ENCODE measurements at places on chromosomes 3 and 15. TPM values are rescaled to one million over a fixed set of nuclear protein-coding genes. Genes with fewer than 3 reads are reported as not detected.

DNA sequence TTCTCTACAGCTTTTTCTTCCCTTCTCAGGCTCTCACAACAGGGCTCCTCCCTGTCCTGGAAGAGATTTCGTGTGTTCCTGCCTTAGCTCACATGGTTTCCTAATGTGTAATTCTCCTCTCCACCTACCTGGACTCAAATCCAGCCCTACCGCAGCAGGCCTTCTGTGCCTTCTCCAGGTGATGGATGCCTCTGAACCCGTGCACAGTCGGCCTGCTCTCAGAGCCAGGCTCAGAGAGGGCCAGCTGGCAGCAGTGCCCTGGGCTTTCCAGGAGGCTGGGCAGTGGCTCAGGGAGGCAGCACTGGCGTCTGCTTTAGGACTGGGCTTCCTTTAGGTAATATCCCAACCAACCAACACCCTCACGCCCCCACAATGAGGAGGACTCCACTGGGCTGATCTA lies 123.2 kb upstream of the TMC3 start:
- no peaks in the 10 kb centered on the region for H3K36me3 ChIP-seq
- no peaks in the 10 kb centered on the region for H3K27me3 ChIP-seq
- no peak for DNase-seq
- no peak overlapping the region for H3K27ac ChIP-seq

- no peaks in the 10 kb centered on the region for H3K27me3 ChIP-seq
- H3K36me3 ChIP-seq, result no peaks in the 10 kb centered on the region
- no peak for DNase-seq
- peaks cover 6% of the 10 kb centered on the region for H3K4me1 ChIP-seq
- no peak overlapping the region for H3K27ac ChIP-seq
- no peak overlapping the region for H3K4me3 ChIP-seq
Observed at GRCh38 chr3:171339598-171339997, 120.6 kb downstream of the TNIK start.

- no peaks in the 10 kb centered on the region for H3K36me3 ChIP-seq
- H3K27me3 ChIP-seq, result no peaks in the 10 kb centered on the region
- H3K27ac ChIP-seq, result no peak overlapping the region
- no peak overlapping the region for H3K4me3 ChIP-seq
- no peak for DNase-seq
Observed at GRCh38 chr3:22115581-22115980, 364.6 kb upstream of the ZNF385D start.

GRCh38 chr3:12178091-12178820 lies 19.5 kb upstream of the TIMP4 start:
- no peak overlapping the region for H3K4me3 ChIP-seq
- H3K27me3 ChIP-seq, result no peaks in the 10 kb centered on the region
- H3K27ac ChIP-seq, result no peak overlapping the region
- peaks cover 6% of the 10 kb centered on the region for H3K4me1 ChIP-seq
- DNase-seq, result no peak

DNA sequence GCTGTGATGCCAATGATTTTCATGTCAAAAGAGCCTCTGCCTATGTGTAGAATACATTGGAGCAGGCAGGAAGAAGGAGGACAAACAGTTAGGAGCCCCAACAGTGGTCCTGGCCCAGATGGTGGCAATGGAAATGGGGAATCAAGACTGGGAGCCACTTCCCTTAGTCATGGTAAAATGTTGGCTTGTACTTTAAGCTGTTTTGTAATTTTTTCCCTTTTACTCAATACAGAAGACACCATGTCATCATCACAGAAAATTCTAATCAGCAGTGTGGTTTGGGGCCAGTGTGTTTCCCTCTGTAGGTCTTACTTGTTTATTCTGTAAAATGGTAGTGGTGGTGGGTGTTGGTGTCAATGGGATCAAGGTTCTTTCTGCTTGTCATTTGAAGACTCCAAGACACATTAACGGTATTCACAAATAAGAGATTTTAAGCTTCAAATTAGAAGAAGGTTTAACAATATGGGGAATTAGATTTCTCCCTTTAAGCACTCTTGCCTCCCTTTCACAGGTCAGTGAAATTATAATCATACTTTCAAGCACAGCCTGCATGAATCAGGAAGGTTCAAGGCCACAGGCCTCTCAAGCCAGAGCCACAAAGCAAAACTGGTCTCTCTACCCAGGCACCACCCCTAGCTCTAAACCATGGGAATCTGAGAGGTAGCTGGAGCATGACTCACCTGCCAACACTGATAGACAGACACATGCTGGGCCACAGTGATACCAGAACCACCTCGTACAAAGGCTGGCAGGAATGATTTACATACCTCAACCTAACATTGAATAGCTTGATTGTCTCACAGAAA lies 24.9 kb downstream of the SIAH2 start:
- no peak overlapping the region for H3K27ac ChIP-seq
- H3K27me3 ChIP-seq, result no peaks in the 10 kb centered on the region
- H3K36me3 ChIP-seq, result no peaks in the 10 kb centered on the region
- no peak for DNase-seq

The GOLGA8J gene
- total RNA-seq, result not detected

The C3orf22 gene
- not detected for total RNA-seq

The GOLGA8Q gene
- total RNA-seq, result 0.18 TPM

The CAPN3 gene
- total RNA-seq, result 0.59 TPM

The FETUB gene
- not detected for total RNA-seq

Measured in SJCRH30 (cell line).